ENCODE measurements at places on chromosomes 3 and 15.

GRCh38 chr3:46565077-46565476 lies 1.0 kb downstream of the LRRC2 start:
- no peak for DNase-seq

DNA sequence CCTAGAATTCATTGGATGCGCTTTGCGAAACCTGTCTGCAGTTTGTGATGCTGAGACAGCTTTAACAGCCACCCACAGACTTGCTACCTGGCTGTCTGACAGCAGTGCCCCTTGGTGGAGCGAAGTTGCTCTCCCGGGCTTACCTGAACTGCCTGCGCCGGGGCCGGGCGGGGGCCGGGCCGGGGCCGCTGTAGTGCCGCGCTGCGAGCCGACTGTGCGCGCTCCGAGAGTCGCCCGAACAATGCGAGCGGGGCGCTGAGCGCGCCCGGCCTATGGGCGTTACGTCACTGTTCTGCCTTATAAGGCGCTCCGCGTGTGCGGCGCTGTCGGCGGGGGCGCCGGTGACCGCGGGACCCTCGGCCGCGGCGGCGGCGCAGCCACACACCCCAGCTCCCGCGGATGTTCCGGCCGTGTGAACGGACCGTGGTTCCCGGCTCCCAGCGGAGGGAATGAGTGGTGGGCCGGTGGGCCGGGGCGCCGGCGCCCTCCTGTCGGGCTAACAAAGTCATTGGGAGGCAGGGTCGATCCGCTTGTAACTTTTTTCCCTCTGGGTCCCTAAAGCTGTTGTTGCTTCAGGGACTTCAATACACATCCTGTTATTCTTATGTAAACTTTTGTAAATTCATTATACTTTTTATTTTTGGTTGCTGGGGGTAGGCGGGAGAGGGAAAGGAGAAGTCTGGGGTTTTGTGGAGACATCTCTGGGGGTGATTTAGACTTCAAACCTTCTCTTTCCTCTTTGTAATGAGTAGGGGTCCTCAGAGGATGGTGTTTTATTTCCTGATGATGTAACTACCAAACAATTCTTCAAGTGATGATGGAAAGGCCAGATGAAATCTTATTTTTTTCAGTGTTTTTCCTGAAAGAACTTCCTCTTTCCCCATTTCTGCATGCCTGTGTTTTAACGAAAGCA lies 58.5 kb downstream of the CMSS1 start:
- no peak for DNase-seq

DNA sequence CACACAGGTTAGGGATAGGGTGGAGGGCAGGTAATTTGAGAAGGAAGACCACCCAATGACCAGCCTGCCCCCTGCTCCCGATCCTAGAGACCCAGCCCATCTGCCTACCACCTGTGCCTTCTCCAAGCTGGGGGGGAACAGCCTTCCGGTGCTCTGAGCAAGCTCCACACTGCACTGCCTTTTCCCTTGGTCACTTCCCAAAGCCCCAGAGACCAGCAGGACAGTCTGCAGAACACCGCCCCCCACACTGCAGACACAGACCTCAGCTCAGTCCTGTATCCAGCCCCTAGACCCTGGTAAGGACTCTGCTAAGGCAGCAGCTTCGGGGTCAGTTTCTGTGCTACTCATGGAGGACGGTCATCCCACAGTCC lies 156.9 kb downstream of the MEGF11 start:
- DNase-seq = no peak

GRCh38 chr3:40054568-40055222 lies 245.3 kb downstream of the MYRIP start:
- peak; percentile 67 for DNase-seq

DNA sequence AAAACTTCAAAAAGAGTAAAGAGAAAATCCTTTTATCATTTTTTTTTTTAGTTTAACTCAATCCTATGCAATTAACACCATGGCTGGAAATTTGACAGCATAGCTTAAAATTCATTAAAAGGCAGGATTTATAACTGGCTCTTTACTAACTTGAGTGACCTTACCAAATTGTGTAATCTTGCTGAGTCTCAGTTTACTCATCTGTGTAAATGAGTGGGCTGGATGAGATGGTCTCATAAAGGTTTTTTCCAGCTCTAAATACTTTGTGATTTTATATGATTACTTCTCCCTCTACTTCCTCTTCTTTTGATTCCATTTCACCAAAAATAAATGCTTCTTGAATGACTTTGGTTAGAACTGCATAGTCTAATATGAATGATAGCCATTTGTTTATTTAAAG lies 234.9 kb upstream of the SATB1 start:
- no peak for DNase-seq

GRCh38 chr3:49244581-49245205 lies 32.3 kb downstream of the C3orf62 start:
- DNase-seq = no peak

- DNase-seq = peak; percentile 52
Observed at GRCh38 chr3:197730200-197730599, 6.5 kb downstream of the RUBCN start.

GRCh38 chr3:69080233-69080920 lies at the start of gene UBA3:
TSS of gene UBA3 (minus strand) at chr3:69080365. CDS start at chr3:69080353, 12 bp downstream.
- no peak for DNase-seq

DNA sequence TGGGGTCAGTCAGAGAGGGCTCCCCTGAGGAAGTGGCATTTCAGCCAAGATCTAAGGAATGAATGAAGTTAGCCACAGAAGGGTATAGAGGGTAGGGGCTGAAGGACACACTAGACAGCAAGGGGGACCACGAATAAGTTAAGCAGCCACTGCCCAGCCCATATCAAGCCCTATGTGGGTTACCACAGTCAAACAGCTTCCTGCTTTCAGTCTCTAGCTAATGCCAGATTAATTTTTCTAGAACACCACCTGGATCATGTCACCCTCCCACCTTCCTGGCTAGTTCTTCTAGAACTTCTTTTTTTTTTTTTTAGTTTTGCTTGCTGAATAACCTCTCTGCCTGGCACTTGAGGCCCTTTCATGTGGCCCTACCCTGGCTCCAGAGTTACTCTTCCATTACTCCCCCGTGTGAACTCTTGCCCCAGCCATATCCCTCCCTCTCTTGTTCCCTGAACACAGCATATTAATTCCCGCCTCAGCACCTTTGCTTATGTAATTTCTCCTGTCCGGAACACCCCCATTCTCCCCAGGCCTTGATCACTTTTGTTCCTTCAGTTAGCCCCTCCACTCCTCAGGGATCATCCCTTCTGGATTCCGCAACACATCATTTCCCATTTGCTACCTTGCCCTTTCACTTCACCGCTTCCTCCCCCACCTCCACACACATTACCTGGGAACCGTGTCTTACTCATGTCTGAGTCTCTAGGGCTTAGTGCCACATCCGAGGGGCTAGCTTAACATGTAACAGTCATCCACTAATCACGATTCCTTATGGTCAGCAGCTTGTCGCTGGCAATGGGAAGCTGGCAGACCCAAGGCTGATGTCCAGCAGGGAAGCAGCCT lies 20.6 kb upstream of the BNC1 start:
- DNase-seq = no peak

GRCh38 chr3:59540241-59540640 lies 490.4 kb upstream of the CFAP20DC start:
- peak; percentile 43 for DNase-seq

- no peak for DNase-seq
Observed at GRCh38 chr3:4808637-4809036, 170.6 kb upstream of the BHLHE40 start.

- DNase-seq = no peak
Observed at GRCh38 chr15:35973029-35973428, 427.1 kb upstream of the DPH6 start.

DNA sequence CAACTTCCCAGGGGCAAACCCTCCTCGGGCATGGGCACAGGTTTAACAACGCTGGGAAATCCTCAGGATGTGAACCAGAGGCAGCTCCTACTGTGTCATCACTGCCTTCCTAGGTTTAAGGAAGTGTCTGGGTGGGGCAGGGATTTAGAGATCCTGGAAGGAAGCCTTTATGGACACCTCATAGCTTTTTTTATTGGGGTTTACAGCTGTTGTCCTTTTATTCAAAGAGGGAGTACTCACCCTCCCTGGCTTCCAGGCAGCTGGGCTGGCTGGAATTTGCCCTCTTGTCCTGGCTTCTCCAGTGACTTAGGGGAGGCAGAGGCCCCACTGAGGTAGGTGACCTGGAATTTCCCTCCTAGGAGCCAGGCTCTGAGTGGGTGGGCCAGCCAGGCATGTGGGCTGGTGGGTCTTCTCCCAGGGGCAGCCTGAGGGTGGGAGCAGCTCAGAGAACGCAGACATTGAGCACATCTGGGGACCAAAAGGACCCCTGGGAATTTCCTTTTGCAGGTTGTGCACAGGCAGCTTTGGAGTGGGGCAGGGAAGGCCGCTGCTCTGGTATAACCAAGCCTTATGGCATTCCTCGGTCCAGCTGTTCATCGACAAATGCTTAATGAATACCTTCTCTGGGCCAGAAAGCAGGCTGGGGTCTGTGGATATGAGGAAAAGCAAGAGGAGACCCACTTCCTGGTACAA lies 13.5 kb upstream of the FAM3D start:
- no peak for DNase-seq

Data from BJ (cell line).